ENCODE measurements at places on chromosomes 3 and 15.

DNA sequence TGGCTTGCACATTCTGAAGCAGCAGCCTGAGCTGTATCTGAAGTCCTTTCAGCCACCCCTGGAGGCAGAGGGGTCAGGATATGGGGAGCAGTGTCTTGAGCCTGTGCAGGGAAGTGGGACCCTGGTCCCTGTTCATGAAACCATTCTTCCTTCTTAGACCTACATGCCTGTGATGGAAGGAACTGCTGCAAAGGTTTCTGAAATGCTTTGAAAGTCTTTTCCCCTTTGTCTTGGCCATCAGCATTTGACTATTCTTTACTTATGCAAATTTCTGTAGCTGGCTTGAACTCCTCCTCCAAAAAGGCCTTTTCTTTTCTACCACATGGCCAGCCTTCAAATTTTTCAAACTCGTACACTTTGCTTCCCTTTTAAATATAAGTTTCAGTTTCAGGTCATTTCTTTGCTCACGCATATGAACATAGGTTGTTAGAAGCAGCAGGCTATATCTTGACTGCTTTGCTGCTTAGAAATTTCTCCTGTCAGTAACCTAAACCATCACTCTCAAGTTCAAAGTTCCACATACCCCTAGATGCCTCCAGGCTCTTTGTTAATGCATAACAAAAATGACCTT, 62.3 kb downstream of the GALK2 start:
- no peak for DNase-seq

DNA sequence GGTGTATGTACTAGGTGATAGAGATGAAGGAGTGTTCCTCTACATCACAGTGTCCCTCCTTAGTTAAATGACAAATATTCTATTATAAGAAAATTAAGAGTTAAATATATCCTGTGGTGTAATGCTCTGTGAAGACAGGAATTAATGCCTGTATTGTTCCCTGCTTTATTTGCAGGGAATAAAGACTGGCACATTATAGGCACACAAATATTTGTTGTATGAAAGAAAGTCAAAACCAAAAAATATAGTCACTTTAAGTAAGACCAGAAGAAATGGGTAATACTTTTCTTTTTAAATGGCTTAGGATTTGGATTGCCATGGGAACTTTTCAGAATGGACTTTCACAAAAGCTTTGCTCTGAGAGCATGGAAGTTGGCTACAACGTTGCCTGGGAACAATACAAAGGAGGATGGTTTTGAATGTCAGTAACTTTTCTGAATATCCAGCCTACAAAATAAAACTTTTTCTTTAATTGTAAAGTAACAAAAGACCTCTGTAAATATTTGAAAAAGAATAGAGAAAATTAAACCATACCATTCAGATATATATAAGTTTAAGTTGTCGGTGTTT, 158.0 kb upstream of the P2RY1 start:
- no peak for DNase-seq

DNA sequence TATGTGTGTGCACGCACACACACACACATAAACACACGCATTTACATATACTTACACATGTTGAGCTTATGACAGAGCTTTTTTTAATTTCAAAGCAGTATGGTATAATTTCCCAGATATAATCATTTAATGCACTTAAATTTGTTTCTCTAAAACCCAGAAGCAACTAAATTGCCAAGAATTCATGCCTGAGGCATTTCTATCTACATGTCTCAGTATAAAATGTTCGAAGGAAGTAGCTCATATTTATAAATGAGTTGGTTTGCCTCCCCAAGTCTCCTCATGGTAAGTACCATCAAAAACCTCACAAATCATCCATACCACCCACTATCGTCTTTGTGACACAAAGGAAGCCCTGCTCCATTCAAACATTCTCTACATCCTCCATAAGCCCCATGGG, 130.6 kb downstream of the RPL22L1 start:
- no peak for DNase-seq

GRCh38 chr3:169286992-169287391, 376.5 kb downstream of the MECOM start:
- no peak for DNase-seq

DNA sequence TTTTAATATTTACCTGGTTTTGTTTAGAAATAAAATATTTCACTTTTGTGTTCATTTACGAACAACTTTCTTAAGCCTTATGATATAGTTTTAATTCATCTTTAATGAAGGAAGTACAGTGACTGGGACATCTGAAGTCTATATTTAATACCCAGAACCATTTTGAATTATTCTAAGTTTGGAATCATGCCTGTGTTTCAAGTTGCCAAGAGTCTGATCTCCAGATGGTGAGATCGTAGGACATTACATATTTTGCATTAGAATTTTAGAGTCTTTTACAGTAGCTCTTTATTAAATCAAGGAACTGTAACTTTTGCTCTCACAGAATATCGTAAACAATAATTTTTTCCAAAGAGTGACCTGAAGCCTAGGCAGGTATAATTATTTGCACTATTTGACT, 420.7 kb downstream of the SI start:
- DNase-seq: no peak

GRCh38 chr3:23889950-23890349, 26.8 kb downstream of the NKIRAS1 start:
- DNase-seq: no peak

- DNase-seq: no peak
Measured at GRCh38 chr15:84811151-84811550, 6.0 kb upstream of the ALPK3 start.

DNA sequence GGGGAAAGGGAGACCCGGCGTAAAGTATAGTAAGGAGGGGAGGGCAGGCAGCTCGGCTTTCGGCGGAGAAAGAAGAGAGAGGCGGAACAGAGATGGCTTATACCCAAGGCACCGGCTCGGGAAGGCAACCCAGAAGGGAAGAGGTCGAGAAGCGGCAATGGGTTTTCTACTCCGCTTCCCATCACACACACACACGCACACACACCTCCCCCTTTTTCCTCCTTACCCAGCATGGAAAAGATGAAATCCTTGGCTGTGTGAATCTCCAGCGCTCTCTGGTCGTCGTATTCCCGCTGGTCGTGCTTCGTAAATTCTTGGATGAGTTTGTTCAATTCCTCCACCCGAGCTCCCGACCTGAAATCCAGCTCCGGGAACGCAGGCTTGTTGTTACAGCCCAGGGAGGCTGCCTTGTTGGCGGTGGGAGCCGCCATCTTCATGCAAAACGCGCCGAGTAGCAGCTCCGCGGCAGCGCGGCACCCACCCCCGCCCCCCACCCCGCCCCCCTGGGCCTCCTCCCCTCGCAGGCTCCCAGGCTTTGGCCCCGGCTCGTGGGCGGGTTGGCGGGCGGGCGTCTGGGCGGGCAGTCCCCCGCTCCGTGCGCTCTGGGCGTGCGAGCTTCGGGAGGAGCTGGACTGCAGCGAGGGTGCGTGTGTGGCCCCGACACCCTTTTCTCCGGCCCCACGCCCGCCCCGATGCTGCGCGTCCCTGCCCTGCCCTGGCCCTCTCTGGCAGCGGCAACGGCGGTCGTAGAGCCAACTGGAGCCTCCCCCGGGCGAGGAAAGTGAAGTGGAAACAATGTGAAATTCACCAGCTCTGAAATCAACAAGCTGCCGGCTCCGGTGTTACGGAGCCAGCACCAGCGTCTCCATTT, at the start of gene MB21D2:
Gene MB21D2 (minus strand): TSS at position 453 of the 871 bp plus-strand sequence. CDS start 16 bp downstream, at position 437.
- DNase-seq: peak; percentile 90

GRCh38 chr3:120147072-120147871, 53.0 kb upstream of the GSK3B start:
- DNase-seq: no peak

- no peak for DNase-seq
Measured at GRCh38 chr3:59518283-59519055, 468.6 kb upstream of the CFAP20DC start.

GRCh38 chr15:78353093-78353492, 12.9 kb downstream of the CRABP1 start:
- DNase-seq: no peak

- DNase-seq: no peak
Measured at GRCh38 chr15:66149871-66150270, 103.7 kb downstream of the MEGF11 start.

GRCh38 chr3:184718431-184718830, 6.6 kb upstream of the MAGEF1 start:
- no peak for DNase-seq

GRCh38 chr3:177429771-177430170, 232.5 kb upstream of the TBL1XR1 start:
- no peak for DNase-seq

DNA sequence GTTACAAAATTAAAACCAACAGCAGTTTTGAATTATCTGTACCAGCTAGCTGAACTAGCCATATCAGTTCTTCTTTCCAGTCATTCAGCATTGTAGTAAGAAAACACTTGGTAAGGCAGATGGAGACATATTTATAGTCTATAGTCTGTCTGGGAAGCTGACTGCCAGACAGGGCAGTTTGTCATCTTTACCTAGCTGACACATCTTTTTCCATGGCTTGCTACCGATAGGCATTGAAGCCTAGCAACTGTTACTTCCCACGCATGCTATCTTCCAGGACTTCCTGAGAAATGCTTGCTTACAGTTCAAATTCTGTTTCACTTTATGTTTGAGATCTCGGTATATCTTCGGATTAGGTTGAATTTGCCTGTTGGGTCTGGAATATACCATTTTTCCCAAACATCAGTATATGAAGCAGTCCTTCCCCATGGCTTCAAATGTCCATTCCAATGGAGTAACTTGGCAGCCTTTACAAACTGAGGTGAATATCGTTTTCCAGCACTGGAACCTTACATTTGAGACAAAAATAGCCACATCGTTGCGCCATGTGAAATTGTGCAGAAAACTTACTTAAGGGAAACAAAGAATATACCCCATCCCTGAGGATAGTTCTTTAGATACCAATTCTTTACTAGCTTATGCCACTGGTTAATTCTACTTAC, 8.8 kb downstream of the GNL3 start:
- no peak for DNase-seq

- DNase-seq: no peak
Measured at GRCh38 chr15:77599899-77600298, 32.8 kb downstream of the LINGO1 start.

DNA sequence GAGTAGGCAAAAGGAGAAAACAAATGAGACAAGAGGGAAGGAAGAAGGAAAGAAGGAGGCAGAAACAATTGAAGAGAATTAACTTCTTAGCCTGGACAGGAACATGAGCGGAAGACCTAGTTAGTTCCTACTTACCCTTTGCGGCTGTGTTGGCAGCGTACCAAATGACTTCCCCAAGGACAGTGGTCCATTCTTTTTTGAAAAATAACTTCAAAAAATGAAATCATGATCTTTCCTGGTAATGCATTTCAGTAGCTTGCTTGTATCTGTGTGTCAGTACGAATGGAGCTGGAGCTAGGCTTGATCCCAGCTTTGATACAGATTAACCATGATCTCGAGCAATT, 41.5 kb upstream of the CFAP161 start:
- DNase-seq: no peak

DNA sequence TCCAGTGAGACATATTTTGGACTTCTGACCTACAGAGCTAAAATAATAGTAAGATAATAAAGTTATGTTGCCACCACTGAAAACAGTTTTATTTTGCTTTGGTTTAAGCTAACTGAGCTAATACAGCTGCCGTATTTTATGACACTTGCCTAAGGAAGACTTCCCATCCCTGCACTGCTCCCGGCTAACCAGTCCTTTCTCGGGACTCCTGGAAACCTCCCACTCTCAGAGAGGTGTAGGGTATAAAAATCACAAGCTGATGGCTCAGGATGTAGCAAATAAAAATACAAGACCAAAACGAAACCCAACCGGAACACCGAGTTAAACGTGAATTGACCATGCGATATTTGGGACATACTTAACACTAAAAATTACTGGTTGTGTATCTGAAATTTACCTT, 448 bp upstream of the KBTBD12 start:
- no peak for DNase-seq

DNA sequence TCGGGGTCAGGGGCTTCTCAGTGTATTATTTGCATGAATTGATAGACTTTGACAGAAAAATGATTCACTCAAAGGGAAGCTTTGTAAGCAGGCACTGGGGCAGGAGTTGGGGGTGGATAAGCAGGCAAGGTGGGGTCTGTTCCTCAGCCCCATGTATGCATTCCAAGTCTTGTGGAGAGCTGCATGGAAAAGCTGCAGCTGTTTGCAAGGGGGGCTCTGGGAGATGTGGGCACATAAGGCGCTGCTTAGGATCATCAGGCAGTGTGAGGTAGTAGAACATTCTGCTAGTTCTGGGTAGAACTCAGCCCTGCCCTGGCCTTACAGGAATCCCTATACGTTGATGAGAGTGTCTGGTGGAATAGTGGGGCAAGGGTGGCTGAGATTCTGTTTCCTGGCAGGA, 154.2 kb upstream of the LRIG1 start:
- no peak for DNase-seq

DNA sequence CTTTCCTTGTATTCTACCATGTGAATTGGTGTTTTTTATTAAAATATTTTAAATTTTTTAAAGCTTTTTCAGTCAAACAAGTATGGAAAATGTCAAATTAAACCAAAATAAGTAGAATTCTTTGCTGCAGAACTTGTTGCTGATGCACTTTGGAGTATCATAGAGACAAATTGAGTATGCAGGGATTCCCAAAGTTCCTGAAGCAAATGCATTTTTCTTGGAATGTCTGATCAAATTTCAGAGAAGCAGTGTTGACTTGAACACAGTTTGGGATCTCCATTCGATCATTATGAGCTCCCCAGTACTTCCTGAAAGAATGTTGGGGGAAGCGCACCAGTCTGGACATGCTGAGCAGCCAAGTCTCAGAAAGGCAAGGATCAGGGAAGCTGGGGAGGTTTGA, 517.8 kb upstream of the CFAP20DC start:
- DNase-seq: no peak

- DNase-seq: peak; percentile 97
Measured at GRCh38 chr3:138082085-138082991, 33.1 kb downstream of the DZIP1L start.

DNA sequence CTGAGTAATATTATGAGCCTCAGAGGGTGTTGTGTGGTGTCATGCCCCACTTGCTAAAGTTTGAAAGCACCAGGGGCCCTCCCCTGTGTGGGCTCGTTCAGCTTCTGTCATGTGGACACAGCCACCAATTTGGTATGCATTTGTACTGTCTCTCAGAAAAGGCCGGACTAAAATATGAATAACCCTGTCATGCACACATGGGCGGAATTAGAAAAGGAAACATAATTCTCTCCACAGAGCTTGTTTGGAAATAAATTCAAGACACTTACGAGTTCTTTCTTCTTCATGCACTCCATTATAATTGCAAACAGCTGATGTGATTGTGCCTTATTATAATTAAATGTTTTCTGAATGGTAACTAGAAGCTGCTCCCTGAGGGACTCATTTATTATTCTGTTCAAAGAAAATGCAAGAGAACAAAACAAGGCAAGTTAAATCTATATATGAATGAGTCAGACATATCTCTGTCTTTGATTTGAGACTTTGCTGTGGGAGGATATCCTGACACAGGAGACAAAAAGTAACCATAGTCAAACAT, 39.1 kb downstream of the TRPM1 start:
- DNase-seq: no peak
